ENCODE measurements at places on chromosomes 13 and 19.

DNA sequence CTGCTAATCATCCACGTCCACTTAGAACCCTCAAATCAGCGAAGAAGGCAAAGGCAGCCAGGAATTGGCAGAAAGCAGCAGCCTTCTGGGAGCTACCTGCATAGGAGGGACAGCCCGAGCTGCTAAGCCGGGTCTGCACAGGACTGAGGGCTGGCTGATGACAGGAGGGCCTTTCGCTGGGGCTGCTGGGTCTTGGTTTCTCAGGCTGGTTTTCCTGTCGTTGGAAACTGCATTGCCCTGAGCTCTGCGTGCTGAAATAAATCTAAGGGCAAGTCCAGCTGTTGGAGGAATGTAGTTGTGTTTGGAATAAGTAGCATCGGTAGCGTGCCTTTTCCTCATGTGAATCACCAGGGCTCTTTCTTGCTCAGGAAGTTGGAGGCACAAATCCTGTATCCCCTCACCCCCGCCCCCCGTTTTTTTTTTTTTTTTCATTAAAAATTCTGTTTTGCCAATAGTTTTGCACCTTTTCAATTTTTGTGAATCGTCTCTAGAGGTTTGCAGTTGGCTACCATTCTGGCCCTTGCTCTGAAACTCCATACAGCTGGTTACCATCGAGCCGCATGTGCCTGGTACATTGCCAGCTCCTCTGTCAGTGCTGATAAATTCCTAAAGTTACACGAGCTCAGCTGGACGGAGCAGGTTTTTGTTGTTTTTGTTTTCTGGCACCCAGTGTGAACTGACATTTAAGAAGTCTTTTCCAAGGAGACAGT is 193.9 kb upstream of the RNF113B start:
- no peak for DNase-seq

DNA sequence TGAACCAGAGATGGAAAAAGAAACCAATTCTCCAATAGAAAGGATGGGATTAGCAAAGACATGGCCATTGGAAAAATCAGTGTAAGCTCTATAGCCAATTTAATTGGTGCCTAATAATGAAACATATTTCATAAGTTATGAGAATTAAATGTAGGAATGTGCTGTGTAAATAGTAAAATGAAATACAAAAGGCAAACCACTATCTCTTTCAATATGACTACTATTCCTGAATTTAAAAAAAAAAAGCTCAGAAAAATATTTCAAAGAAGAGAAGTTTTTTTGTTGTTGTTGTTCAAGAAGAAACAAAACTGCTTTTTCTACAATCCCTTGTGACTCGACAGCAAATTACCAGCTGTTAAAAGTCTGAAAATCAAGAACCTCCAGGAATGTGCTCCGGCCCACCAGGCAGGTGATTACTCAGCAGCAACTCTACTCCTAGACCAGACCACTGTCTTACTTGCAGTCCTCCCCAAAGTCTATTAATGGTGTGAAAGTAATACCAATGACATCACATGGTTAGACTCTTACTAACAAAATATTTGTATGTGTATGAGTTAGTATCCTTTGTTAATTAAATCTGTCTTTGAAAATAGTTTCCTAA is 362.4 kb downstream of the KCTD12 start:
- DNase-seq: no peak

DNA sequence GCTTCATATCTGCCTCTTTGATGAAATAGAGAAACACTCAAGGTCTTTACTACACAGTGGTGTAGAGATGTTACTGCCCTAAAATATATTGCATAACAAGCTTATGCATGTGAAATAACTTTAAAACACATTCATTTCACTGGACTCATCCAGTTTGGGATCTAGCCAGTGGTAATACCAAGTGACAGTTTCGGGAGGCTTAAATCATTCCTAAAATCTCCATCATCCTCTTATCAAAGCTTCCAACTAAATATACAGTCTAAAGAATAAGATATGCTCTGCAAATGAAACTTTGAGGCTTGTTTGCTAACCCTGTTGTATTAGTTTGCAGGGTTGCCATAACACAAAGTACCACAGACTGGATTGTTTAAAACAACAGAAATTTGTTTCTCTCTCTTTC is 52.8 kb downstream of the THSD1 start:
- DNase-seq: no peak

DNA sequence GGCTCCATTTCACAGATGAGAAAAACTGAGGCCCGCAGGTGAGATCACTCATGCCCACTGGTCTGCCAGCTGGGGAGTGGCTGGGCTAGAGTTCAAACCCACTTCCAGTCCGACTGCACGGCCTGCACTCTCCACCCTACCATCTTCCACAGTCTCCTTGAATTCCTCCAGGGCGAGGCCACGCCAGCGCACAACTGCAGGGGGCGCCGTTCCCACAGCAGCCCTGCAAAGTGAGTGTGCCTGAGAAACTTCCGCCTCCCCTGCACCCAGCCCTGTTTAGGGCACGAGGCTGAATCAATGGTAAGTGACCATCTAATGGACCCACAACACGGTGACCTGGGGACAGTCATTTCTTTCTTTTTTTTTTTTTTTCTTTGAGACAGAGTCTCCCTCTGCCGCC is 829 bp upstream of the ATCAY start:
- no peak for DNase-seq
